ENCODE measurements at places on chromosomes 1 and 21.
A peak's percentile ranks its signal among the peaks of the same experiment; 100 is the strongest.

DNA sequence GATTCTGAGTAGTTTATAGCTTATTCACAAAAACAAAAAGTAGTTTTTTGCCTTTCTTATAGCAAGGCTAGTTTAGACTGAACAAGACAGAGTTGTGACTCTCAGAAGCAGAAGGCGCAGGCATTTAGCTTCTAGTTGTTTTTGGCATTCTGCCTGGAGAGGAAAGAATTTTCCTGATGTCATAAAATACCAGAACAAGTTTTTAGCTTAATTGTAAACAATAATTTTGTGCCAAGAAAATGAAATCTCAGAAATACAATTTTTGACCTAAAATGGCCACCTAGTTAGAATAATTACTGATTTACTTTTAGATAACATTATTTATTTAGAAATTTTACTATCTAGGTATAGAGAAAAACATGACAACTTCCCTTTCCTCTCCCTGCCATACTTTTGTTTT is 1.0 kb downstream of the DNAJB4 start:
- DNase-seq = peak; percentile 58

DNA sequence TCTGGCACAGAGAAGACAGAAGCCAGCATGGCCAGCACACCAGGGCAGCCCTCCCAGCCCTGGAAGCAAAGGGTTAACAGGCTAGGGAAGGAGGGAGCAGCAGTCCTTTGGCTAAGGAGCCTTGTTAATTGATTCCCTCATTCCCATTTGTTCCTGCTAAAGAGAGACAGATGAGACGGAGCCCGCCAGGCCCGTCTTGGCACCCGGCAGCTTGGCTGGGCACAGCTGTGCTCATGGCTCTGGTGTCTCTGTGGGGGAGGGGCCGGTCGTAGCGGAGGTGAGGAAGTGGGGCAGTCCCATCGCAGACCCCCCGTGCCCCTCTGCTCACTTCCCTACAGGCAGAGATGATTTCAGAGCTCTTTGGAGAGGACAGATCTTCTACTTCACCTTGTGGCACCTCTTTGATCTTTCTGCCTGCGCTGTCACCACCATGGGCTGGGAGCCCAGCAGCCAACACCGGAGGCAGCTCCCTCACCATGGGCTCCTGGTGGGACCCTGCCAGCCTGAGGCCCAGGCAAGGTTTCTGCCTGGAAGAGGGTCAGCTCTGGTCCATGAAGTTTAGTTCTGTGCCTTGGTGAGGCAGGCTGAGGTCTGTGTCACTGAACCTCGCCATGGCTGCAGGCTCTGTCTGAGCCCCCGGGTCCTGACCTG is 38.0 kb downstream of the FOXO6 start:
- DNase-seq = no peak

DNA sequence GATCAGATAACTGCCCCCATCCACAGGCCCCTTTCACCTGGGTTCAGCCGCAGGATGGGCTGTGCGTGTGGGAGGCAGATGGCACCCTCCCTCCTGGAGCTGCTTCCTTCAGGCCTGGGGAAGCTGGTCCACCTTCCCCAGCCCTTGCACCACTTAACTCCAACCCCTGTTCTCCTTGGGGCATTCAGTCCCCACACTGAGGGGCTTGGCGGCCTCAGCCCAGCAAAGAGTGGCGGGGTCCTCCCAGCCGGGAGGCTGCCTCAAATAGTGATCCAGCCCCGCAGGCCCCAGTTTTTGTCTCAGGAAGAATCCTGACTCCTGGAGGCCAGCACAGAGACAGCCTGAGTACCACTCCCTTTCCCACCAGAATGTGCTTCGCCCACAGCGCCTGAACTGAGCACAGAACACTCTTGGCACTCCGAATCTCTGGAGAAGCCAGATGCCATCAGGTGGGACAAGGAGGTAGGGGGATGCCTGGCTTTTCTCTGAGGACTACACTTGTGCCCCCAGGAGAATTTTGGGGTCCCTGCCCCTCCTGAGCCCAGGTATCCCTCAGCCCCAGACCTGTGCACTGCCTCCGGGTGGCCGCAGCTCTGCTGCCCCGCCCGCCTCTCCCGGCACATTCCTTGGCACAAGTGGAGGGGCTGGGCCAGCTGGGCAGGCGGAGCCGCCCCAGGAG is 936 bp downstream of the PAQR6 start:
- no peak for DNase-seq

DNA sequence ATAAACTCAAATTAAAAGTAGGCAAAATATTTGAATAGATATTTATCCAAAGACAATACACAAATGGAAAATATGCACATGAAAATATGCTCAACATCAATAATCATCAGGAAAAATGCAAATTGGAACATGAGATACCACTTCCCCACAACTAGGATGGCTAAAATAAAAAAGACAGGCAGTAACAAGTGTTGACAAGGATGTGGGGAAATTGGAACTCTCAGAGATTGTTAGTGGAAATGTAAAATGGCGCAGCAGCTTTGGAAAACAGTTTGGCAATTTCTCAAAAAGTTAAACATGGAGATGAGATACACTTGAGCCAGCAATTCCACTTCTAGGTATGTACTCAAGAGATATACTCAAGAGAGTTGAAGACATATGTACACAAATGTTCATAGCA is 48.8 kb downstream of the NAV1 start:
- no peak for DNase-seq

DNA sequence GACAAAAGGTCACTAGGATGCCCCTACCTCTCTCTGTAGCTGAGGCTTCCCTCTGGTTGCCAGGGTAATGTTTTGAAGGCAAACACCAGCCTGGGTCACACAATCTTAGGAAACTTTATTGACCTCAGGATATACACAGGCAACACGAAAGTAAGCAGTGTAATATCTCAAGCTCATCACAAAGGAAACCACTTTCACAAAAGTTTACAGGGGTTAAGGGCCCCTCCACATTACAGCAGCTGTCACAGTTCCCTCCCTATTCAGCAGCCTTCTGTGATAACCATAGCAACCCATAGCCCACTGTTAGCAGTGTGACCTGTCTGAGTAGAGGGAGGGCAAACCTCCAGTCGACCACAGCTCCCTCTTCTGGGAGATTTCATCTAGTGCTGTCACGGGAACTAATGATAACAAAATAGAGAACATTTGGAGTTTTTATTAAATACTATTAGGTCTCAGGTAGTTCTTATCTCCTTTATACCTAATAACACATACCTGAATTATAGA is 149.8 kb downstream of the PTPRC start:
- peak; percentile 68 for DNase-seq

GRCh38 chr1:225757927-225758656 is 19.5 kb upstream of the SRP9 start:
- DNase-seq = no peak

DNA sequence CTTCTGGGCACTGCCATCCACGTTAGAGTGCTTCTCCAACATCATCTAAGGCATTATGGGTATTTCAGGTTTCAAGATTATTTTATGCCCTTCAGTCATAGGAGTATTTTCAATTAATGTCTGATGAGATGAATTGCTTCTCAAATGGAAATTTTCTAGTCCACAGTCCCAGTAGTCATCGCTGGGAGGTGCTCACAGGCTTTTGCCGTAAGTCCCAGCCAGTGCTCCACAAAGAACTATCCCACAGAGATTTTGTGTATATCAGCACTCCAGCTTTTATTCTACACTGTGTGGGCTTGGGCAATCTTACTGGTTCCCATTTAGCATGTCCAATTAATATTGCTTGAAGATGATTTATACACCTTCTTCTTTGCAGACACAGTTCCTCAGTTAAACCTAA is 61.0 kb downstream of the SMYD2 start:
- DNase-seq = no peak

GRCh38 chr1:108742253-108742652 is 4.2 kb upstream of the STXBP3 start:
- DNase-seq = no peak

DNA sequence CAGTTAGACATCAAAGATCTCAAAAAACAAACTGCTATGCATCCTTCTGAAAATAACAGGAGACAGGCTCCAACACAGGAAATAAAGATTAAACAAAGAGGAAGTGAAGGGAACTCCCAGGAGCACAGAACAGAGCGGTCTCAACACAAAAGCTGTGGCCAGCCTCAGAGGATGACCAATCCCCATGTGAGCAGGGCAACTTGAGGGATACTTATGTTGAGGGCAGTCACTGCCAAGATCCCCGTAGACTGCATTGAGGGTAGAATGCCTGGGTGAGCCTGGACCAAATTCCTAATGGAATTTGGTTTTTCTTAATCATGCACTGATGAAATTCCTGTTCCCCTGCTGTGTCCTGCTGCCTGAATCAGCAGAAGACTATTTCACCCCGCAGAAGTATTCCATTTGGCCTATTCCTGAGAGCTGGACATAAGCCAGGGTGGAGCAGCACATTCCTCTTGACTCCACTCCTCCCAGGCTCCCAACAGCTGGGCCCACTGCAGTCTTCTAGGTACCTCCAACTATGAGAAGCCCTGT is 49.0 kb downstream of the JAK1 start:
- DNase-seq = peak; percentile 91

GRCh38 chr1:43274804-43275180 is 5.0 kb downstream of the TMEM125 start:
- no peak for DNase-seq

GRCh38 chr1:78591971-78592370 is 28.3 kb upstream of the IFI44L start:
- no peak for DNase-seq

DNA sequence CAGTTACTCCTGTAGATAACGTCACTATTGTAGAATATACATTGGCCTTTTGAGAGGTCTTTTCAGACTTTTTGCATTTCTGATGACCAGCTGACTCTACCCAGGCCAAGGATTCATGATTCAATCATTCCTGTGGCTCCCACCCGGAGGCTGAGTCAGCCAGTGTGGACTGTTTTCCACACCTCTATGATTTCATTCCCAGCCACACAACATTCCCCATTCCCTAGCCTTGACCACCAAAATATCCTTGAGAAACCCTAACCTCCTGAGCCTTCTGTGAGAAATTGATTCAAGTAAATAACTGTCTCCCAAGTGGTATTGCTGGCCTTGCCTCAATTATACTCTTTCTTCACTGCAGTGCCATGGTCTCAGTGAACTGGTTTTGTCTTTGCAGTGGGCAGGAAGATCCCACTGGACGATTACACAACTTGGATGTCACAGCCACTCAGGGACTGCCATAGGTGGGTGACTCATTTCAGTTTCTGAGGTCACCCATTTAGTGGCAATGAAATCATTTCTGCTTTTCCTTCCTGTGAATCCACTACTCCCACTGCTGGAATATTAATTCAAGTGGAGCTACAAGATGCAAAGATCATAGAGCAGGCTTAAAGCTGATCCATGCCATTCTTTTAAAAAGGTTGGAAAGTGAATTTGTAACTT is 518.6 kb upstream of the ZP4 start:
- DNase-seq = peak; percentile 53

Data from suppressor macrophage treated with lipopolysaccharide for 4 hours (primary cell).